NCI-H345 (cell line): ENCODE measurements at places on chromosomes 12 and 14.
A peak's percentile ranks its signal among the peaks of the same experiment; 100 is the strongest.

GRCh38 chr14:104932676-104933631 lies 8.3 kb downstream of the PLD4 start:
- DNase-seq: peak; percentile 83

GRCh38 chr12:46177025-46177424 lies 91.8 kb downstream of the SLC38A1 start:
- DNase-seq: no peak

DNA sequence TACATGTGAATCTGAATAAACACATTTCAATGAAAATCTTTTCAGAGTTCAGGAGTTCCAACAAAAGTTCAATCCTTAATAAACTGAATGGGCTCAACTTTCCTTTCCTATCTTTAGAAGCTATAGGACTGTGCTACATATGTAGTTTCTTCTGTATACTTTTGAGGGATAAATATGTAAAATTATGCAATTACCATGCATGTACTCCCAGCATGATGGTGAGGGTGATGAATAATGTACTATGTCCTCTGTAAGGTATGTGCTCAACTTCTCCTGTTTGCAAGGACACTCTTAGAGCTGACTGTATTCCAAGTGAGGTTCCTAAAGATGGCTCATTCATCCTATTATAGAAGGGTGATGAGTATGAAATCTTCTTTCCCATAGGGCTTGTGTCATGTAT lies 15.5 kb downstream of the MBIP start:
- no peak for DNase-seq

DNA sequence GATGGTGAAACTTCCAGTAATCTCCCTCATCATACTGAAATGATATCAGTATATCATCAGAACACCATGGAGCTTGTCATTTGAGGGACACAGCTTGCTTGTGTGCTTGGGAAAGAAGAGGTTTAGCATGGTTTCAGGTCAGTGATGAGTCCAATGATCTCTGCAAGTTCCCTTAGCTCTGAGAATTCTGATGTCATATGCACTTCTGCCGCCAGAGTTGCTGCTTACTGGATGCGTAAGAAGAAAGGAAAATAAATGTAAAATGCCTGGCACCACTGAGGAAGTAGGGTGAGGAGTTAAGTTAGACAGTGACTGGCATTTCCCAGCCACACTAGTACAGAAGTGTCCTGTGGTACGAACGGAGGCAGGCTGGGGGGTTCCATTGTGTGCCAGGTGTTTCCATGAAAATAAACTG lies 22.6 kb downstream of the PRKCH start:
- no peak for DNase-seq

GRCh38 chr14:49755378-49755777 lies 12.6 kb upstream of the KLHDC2 start:
- no peak for DNase-seq

DNA sequence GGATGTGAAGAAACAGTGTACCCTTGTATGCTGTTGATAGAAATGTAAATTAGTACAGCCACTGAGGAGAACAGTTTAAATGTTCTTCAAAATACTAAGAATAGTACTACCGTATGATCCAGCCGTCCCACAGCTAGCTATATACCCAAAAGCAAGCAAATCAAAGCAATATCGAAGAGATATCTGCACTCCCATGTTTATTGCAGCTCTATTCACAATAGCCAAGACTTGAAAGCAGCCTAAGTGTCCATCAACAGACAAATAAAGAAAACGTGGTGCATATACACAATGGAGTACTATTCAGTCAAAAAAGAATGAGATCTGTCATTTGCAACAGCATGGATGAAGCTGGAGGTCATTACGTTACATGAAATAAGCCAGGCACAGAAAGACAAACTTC lies 88.5 kb upstream of the SLC38A4 start:
- no peak for DNase-seq

DNA sequence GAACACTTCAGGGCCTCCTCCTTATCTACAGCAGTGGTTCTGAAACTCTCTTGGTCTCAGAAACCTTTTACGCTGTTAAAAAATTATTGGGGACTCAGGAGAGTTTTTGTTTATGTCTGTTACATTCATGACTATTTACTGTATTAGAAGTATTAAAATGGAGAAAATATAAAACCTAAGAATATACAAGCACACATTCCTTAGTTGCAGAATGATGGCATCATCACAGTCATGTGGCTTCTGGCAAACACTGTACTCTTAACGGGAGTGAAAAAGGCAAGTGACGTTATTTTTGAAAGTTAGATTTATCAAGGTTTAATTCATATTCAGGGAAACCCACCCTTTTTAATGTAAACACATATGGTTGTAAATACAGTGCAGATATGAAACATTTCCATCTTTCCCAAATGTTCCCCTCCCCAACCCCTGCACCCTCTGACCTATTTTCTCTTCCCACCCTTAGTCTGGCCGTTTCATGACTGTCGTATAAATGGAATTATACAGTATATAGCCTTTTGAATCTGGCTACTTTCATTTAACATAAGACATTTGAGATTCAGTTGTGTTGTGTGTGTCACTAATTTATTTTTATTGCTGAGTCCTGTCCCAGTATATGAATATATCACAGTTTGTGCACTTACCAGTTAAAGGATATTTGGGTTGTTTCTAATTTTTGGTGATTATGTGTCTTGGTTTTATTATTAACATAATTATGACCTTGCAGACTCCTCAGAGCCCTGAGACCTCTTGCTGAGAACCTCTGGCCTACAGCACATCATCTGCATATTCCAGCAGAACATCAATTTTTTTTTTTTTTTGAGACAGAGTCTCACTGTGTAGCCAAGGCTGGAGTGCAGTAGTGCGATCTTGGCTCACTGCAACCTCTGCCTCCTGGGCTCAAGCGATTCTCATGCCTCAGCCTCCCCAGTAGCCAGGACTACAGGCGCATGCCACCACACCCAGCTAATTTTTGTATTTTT lies 457.0 kb downstream of the PCNX1 start:
- no peak for DNase-seq

DNA sequence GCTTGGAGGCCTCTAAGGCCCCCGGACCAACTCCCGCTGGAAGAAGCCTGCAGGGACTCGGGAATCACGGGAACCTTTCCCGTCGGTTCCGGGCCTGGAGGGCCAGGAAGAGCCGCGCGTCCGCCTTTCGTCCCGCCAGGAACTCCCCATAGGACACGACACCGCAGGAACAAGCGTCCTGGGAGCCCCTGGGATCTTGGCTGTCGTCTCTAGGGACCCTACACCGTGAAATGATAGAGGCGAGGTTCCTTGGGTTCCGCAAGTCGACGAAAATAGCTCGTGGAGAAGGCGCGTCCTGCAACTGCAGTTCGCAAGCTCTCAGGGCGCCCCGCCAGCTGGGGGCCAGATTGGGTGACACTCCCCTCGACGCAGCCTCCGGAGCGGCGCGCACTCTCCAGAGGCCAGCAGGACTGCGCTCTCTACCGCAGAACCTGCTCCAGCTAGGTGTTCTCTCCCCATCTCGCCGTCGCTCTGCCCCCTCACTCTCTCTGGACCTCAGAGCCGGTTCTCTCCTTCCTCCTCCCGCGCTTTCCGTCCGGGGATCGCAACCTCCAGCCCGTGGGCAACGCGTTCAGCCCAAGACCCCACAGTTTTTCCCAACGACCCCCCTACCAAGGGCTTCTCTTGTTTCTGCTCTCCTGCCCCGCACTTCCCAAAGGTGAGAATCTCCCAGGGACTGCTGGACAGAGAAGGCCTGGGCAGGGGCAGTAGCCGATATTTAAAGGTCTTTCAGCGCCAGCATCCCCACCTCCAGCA lies 776 bp downstream of the BMP4 start:
- peak; percentile 18 for DNase-seq

GRCh38 chr12:106174876-106175275 lies 36.1 kb upstream of the NUAK1 start:
- DNase-seq: no peak

DNA sequence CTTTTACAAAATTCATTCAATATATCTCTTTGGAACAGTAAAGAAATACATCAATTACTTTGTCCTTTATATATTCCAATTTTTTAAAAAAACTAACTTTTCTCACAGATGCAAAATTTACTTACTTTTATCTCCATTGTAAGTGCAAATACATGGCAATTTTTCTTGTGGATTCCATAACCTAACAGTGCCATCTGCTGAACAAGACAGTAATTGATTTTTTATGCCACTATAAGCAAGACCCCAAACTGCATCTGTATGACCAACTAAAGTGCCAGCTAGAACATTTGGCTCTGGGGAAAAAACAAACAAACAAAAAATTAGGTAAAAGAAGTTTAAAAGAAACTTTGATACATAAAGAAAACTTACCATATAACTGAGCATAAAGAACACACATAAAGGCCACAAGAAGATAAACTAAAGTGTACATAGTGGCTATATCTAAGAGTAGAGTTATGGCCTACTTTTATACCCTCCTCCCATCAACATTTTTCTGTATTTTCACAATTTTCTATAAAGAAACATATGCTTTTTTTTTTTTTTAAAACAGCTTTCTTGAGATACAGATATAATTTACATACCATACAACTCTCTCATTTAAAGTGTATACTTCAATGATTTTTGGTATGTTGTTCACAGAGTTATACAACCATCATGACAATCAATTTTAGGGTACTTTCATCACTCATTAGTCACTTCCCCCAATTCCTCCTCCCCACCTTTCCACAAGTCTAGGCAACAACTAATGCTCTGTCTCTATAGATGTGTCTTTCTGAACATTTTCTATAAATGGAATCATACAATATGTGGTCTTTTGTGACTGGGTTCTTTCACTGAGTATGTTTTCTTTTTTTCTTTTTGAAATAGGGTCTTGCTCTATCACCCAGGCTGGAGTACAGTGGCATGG lies 32.6 kb downstream of the COCH start:
- no peak for DNase-seq

- DNase-seq: no peak
These were observed 1571.6 kb upstream of the FLRT2 start for GRCh38 chr14:83958359-83958758.

- no peak for DNase-seq
These were observed 411.0 kb upstream of the SOX5 start for GRCh38 chr12:24360461-24360860.

DNA sequence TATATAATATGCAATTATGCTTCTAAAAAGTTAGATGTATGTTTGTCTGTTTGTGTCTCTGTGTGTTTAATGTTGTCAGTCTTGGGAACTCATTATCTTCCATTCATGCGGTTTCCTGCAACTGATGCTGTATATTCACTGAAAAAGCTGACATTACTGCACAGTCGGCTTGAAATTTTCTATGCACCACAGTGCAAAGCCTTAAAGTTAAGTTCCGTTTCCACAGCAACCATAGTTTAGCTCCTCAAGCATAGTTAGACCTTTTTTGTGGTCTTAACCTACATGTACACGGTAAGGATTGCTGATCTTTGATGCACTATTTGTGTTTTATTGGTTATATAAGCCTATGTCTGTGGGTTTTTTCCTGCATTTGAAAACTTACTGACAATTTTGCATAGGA lies 309.4 kb downstream of the KCNC2 start:
- no peak for DNase-seq

DNA sequence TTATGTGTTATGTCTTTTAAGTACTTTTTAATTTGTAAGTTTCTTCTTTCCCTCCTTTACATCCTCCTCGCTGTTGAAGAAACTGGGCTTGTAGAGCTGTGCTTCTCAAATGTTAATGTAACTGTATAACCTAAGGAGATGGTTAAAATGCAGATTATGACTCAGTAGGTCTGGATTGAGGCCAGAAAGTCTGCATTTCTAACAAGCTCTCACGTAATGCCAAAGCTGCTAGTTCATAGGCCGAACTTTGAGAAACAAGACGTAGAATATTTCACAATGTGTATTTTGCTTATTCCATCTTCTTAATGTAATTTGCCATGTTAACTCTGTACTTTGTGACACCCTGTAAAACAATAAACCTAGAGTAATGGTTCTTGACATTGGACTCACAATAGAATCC lies 193.3 kb upstream of the SYT1 start:
- no peak for DNase-seq

GRCh38 chr12:54981796-54982195 lies 2.8 kb downstream of the TESPA1 start:
- no peak for DNase-seq

- peak; percentile 20 for DNase-seq
These were observed 127.2 kb downstream of the KCNA5 start for GRCh38 chr12:5170844-5171243.

DNA sequence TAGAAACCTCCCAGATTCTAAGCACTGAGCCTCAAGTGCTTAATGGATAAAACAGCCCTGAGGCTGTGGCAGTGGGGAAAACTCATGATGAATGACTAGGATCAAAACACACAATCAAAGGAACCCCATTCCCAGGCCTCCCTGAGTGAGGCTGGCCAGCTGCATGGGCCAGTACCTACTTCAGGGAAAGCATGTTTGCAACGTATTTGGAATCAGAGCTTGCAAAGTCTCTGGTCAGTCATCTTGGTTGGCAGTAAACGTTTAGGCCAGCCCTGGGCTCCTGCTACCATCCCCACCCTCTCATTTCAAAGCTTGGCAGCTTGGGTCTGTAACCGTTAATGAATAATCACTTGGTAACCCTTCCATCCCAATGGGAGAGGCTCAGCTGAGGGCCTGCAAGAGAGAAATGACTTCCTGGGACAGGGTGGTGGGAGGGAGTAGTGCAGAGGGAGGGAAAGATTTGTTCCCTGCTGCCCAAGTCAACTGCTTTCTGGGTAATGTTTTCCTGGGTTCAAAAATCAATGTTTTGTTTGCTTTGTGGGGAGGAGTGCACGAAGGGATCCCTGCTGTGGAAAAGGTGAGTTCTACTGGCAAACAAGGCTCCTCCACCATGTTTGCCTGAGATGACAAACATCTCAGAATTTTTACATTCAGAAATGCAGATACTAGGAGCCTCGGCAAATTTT lies 2.0 kb upstream of the RNASE8 start:
- DNase-seq: no peak

DNA sequence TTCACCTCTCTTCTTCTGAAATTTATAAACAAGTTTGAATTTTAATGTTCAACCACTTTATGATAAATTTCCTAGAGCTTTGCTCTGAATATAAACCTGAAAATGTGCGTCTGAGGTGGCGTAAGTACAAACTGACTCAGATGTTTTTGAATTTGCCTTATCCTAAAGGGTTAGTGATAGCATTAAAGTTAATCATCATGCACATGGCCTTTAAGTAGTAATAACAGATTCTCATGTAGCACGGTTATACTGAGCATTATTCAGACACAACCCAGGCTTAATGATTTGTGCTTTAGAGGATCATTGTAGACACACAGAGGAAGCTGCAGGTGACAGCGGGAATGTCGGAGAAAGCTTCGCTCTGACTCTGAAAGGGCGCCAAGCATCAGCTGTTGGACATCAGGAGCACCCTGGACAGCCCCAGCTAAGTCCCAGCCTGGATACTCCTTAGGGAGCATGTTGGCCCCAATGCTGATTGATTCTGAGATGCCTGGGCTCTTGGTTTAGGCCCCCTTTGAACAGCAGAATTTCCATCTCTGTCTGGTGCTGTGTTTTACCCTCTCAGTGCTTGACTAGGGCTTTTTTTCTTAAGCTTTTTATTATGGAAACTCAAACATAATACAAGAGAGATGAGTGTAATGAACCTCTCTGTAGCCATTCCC lies 91.1 kb downstream of the PLXNC1 start:
- no peak for DNase-seq
